ENCODE measurements at places on chromosomes 3 and 15.

DNA sequence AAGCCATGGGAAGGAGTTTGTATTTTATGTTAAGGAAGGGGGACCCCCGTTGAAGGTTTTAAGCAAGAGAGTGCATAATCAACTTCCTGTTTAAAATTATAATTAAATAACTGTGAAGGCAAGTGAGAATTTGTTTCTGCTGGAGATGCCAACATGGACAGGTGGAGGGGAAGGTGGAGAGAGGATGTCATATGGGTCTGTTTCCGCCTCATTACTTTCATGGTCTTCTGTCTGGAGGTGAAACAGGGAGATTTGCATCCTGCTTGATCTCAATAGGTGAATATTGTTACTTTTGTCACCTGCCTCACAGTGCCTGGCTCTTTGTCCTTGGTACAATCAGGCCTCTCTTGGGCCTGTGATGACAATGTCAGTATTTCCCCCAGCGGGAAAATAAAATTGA lies 300.6 kb upstream of the LMCD1 start:
- no peak for DNase-seq

GRCh38 chr3:47407237-47407636 lies 26.4 kb downstream of the PTPN23 start:
- DNase-seq: no peak

- no peak for DNase-seq
These were observed 24.8 kb upstream of the CMTM7 start for GRCh38 chr3:32366638-32367397.

- DNase-seq: no peak
These were observed 25.5 kb downstream of the SETD5 start for GRCh38 chr3:9422712-9423424.

- no peak for DNase-seq
These were observed 356.8 kb upstream of the NR2F2 start for GRCh38 chr15:95973566-95974256.

GRCh38 chr3:14440168-14440518 lies 37.7 kb downstream of the SLC6A6 start:
- DNase-seq: no peak

DNA sequence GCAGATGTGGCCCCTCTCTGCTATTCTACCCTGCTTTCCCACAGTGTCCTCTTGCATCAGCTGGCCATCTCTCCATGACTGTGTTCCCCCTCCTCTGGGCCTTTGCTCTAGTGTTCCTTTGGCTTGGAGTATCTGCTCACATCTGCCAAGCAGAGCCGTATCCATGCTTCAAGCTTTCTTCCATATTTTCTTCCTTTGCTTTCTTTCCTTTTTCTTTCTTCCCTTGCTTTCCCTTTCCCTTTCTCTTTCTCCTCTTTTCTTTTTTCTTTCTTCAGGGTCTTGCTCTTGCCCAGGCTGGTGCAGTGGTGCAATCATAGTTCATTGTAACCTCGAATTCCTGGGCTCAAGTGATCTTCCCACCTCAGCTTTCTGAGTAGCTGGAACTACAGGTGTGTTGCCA lies 12.6 kb downstream of the KLHL18 start:
- no peak for DNase-seq

GRCh38 chr3:123447416-123447748 lies 1.5 kb downstream of the ADCY5 start:
- no peak for DNase-seq

DNA sequence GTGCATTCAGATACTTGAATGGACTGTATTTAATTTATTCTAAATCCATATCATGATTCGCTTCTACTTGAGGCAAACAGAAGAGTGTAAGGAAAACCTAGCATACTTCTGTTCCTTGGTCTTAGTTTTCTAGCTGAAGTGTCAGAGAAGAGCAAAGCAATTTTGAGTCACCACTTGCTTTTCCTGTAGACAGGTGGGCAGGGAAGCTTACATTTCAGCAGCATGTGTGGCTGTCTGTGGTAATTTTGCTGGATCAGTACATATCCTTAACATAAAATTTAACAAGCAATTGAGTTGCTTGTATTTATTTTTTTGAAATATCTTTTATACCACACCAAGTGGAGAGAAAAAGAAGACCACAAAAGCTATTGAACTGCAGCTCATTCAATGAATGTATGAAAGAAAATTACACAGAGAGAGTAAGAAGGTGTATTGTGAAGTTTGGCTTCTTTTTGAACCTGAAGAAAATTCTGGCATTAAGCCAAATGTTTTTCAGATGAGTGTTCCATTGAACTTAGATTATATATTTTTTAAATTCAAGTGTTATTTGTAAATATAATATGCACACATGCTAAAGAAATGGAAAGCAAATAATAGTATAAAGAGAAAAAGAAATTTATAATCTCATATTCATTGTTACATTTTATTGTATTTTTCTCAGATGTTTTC lies 747.6 kb downstream of the NAALADL2 start:
- no peak for DNase-seq

DNA sequence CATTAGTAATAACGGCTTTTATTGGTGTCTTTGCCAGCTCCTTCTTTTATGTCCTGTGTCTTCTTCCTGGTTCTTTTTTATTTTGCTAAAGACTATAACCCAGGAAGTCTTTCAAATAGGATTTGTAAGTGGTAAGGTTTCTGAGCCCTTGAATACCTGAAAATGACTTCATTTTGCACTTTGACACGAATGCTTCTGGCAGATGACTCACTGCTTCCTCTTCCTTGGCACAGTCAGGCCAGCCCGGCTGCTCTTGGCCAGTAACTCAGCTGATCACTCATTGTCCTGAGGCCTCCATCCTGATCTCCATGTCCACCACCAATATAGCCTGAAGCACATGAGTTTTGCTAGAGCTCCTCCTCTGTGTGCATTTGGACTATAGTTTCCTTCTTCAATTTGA lies 48.7 kb upstream of the NR2E3 start:
- DNase-seq: no peak

DNA sequence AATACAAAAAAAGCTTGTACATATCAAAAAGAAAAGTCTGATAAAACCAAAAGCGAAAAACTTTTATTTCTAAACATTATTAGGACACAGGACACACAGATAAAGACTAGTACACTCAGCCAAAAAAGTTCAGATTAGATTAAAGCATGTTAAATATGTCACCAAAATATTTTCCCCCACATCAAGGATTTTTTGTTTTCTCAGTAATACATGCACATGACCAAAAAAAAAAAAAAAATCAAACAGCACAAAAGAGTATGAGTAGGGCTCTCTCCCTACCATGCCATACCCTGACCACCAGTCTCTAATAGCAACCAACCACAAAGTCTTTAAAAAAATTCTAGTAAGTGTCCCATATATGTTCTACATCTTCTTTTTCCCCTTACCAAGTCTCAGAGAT lies 77.4 kb downstream of the LRRFIP2 start:
- no peak for DNase-seq

GRCh38 chr3:171908731-171909130 lies 65.6 kb downstream of the TMEM212 start:
- DNase-seq: no peak

DNA sequence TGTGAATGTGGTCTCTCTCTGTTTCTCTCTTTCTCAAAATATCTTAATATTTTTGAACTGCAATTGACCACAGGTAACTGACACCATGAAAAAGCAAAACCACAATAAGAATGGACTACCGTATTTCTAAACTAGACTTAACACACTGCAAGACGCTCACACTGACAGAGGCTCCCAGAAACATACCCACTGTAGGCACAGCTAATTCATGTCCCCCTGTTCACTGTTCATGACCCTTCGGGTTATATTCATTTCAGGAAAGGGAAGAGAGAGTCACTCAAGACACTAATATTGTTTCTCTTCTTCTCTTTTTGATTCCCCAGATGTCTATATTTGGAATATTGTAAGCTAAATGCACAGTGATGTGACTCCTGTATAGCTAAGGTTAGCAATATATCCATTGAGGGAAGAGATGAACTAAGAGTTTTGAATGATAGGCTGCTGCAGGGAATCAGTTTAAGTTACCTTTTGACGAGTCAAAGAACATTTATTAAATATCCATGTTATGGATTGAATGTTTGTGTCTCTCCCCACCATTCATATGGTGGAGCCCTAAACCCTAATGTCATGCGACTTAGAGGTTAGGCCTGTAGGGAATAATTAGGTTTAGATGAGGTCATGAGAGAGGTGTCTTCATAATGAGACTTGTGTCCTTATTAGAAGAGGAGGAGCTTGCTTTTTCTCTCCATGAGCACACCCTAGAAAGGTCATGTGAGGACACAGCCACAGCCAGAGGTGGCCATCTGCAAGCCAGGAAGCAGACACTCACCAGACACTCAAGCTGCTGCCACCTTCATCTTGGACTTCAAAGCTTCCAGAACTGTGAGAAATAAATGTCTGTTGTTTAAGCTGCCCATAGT lies 216.6 kb upstream of the GRM7 start:
- no peak for DNase-seq

DNA sequence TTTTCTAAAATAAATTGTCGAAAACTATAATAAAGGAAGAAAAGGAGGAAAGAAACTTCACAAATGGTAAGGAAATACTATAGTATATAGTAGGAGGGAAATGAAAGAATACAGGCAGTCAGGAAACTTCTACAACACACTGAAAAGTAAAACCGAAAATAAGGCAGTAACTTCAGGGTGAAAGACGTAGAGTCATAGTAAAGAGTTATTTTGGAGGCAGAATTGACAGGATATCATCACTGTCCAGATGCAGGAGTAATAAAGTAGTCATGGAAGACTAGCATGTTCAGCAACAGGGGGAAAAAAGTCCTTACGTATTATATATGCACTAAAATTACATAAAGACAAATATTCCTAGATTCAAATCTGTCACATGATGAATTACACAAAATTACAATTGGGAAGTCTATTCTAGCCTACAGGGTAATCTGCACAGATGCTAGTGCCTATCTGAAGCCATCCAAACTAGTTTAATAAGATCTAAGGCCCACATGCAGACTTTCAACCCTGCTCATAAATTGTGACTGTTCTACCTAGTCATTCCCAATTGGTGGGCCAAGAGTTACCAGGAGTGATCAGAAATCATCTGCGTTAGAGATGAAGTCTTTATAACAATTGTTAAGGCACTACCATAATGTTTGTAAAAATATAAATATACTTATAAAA lies 14.0 kb downstream of the VPS13C start:
- DNase-seq: no peak

DNA sequence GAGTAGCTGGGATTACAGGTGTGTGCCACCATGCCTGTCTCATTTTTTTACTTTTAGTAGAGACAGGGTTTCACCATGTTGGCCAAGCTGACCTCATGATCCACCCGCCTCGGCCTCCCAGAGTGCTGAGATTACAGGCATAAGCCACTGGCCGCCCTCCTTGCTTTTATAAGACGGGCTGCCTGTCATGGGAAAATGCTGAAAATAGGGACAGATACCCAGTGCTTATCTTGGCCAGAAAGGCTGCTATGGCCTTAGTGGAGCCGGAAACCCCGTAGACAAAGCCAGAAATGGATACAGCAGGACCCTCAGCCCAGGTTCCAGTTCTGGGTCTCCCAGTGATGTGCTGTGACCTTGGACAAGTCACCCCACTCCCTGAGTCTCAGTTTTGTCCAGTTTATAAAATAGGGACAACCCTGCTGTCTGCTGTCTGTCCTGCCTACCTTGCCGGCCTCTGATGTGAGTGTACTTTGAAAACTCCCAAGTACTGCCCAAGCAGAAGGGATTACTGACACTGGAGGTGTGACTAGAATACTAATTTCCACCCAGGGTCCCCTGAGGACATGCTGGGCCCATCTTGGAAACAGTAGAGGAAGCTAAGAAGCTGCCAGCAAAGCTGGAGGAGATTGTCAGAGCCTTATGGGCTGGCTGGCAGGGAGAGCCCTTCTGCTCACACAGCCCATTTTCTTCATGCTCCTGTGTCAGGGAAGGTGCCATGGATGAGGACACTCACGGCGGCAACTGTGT lies 59.6 kb downstream of the BDH1 start:
- DNase-seq: no peak

DNA sequence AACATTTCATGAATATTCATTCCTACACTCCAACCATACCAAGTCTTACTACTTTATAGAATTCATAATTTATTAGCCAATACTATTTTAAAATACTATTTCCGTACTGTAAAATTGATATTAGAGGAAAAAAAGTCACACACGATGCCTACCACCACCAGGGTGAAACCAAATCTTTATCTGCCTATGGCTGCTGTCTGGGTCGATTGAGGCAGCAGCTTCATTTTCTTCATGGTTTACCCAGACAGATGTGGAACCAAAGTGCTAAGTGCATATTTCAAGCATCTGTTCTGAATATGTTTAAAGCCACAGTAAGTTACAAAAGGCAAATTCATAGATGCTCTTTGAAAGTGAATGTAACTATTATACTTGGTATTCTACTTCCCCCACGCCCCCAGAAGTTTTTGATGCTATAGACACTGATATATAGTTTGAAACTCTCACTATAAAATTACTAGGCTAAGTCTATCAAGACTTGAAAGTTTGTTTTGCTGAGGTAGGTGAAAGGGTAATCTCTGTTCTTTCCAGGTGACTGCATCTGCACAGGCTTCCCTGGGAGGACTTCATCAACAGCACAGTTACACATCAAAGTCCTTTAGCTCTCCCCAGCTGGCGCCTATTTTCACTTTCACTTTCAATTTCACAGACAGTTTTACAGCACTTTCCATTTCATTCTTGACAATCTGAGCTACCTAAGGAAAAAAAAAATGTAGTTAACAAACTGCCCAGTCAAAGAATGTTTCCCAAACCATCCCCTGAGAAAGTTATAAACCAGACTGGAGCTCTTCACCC lies 113.9 kb downstream of the POLQ start:
- peak; percentile 7 for DNase-seq

DNA sequence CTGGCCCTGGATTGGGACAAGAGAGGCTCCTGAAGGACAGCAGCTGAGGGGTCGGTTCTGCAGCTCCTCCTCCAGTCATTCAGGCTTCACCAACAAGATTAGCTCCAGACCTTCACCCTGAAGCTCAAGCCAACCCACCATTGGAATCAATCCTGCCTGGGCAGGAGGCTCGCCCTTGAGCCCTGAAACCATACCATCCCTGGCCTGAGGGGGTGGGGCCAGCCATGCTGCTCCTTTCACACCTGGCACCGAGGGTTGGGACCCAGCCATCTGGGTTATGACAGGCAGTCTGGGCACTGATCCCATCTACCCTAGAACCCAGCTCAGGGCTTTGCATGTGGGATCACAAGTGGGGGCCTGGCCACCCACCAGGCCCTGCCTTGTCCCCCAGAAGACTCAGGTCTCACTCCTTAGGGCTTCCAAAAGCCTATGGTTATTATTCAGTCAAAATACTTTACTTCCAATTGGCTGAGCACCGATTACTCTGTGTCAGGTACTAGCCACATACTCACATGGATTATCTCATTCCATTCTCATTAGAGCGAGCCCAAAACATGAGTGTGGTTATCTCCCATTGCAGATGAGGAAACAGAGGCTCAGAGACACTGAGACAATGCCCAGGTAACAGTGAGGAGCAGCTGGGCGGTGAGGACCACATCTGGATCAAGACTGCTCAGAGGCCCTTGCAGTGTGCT lies 3.1 kb downstream of the ABHD14B start:
- no peak for DNase-seq

- no peak for DNase-seq
These were observed 89.9 kb upstream of the MAGI1 start for GRCh38 chr3:66128623-66129022.

- no peak for DNase-seq
These were observed 2.1 kb downstream of the ALCAM start for GRCh38 chr3:105368566-105369499.

- DNase-seq: no peak
These were observed 127.6 kb upstream of the LMOD3 start for GRCh38 chr3:69250014-69250413.
